ENCODE measurements at places on chromosomes 6 and 20.

DNA sequence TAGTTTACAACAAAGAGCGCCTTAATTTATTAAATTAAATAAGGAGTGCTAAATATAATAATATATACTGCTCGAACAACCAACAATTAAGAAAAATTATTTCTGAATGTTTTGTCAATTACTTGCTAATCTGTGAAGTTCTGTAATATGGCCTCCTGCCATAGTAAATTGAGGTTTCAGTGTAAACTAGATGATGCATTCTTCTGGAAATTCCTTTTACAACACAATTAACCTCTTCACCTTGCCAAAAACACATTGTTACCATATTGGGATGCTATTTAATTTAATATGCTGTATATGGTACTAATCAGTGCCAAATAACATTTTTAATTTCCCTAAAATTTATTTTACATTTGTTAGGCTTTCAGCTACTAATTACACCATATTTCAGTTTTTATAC is 808.4 kb upstream of the CITED2 start:
- DNase-seq, result no peak

DNA sequence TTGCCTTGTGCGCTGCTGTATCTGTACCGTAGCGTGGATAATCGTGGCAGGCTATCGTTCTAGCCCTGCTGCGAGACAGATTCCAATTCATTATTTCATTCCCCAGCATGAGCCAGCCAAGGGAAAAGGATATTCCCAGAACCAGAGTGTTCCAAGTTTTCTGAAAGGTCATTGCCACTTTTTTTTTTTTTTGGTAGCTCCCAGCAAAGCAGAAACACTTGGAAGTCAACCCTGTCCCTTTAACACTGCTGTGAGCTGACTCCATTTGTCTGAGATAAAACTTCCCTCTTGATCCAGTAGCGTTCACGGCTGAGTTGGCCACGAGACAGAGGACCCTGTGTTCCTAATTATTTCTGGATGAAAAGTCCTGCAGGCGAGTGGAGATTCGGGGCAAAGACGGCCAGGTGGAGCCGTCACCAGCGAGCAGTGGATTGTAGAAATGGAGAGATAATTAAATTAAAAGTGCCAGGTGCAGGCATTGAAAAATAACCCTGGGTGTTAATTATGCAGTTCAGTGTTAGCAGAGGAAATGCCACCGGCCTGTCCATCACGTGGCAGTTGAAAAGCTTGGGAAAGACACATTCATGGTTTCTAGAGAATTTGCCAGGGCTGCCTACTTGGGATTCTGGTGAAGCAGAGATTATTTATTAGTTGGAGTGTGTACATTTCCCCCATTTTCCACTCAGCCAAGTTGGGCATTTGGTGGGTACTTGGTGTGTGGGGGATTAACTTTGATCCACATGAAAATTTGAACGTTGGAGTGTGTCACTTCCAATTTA is 164.2 kb downstream of the SLC24A3 start:
- no peak for DNase-seq

GRCh38 chr20:48782901-48783308 is 44.9 kb downstream of the PREX1 start:
- DNase-seq, result no peak

GRCh38 chr6:140271759-140272377 is 897.4 kb upstream of the CITED2 start:
- DNase-seq, result no peak

DNA sequence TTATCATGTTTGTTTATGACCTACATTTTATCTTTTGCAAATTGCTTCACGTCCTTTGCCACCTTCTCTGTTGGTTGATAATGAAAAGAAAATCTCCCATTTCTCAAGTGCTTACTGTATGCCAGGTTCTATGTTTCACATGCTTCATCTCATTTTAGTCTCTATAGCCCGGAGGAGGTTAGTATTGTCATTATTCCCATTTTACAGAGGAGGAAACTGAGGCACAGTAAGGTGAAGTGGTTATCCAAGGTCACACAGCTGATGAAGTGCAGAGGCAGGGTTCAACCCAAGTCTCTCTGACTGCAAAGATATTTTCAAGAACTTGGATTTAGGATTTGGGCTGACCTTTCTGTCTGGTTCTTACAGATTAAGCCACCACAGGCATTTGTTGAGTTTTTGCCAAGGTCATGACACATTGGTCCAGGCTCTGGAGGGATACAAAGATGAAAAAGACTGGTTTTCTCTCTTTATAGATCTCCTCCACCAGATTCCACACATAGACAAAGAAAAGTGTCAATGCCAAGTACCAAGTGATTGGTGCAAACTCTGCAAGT is 20.6 kb downstream of the CNBD2 start:
- DNase-seq, result no peak

DNA sequence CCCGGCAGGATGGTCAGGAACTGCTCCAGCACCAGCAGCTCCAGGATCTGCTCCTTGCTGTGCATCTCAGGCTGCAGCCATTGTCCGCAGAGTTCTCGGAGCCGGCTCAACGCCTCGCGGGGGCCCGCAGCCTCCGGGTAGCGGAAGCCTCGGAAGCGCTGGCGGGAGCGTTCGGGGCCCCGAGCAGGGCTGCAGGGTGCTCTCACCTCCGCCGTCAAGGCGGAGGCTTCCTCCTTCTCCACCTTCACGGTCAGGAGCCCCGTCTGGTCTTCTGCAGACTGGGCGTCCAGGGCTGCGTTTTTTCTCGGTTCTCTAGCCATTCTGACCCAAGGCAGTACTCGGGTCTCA is 434 bp downstream of the ZKSCAN4 start:
- DNase-seq, result no peak

DNA sequence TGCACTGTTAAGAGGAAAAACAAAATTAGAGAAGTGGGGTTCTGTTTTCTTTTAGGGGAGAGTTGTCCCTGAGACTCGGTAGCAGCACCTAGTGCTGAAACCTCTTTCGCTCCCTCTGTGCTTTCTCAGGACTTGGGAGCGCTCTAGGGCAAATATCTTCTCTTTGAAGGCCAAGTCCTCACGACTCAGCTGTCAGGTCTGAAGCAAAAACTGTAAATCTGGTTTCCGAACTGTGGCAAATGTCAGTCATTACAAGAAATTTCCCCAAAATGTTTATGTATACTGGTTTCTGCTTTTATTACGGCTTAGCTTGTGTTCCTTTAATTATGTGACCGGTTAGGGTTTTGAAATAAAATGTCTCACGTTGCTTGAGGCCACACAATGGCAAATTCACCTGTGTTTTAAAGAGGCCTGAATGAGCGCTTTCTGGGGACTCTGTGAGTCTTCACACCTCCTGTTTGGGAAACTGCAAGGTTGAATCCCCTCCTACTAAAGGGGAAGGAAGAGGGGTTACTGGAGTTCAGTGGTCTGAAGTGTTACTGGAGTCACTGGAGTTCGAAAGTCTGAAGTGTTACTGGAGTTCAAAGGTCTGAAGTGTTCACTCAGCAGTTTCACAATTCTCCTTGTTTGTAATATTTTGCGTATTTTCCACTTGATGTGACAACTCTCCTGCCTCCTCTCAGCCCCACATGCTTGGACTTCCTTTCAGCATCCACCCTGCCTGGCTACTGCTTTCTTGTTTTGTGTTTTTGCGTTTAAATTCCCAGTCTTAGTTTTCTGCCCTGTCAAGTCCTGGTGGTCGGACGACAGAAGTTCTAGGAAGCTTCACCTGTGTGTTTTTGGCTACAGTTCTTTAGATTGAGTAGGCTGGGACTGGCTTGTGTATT is 1.6 kb downstream of the SMPDL3A start:
- DNase-seq, result no peak

DNA sequence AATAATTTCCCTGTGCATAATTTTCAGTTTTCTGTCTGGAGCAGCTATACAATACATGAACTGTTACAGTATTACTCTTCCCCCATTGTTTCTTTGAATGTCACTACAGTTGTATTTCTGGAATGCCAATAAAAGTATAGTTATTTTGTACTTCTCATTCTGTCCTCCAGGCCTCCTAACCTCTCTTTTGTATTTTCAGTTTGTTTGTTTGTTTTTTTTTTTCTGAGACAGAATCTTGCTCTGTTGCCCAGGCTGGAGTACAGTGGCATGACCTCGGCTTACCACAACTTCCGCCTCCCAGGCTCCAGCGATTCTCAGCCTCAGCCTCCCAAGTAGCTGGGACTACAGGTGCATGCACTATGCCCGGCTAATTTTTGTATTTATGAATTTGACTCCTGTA is 16.8 kb upstream of the ARID1B start:
- DNase-seq, result no peak

GRCh38 chr6:44078827-44079671 is 48.2 kb downstream of the MRPL14 start:
- DNase-seq, result peak; percentile 77

DNA sequence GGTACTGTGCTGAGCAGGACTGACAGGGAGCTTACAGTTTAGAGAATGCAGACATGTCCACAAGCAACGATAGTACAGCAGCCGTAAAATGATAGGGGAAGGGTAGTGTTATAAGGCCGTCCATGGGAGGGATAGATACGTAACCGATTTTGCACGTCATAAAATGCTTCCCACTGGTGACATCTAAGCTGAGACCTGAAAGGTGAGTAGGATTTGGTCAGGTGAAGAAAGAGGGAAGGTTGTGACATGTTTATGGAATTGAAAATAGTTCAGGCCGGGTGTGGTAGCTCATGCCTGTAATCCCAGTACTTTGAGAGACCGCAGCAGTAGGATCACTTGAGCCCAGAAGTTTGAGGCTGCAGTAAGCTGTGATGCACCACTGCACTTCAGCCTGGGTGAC is 25.6 kb downstream of the SNX9 start:
- DNase-seq, result no peak

- no peak for DNase-seq
Observed at GRCh38 chr6:145032562-145033145, 702.7 kb downstream of the EPM2A start.

DNA sequence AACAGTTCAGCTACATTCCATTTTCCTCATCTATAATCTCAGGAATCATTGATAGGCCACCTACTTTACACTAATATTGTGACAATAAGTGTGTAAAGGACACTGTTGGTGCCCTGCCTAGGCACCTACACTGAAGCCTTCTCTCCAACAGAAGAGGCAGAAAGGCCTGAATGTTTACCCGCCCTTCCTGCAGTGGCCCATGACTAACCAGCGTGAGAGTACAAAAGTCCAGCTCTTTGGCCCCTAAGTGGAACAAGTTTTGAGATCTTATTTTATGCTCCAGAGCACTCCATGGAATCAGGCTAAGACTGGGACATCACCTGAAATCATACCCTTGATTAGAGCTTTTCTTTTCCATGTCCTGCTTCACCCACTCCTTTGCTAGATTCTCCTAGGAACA is 359.7 kb downstream of the ARHGAP18 start:
- no peak for DNase-seq

DNA sequence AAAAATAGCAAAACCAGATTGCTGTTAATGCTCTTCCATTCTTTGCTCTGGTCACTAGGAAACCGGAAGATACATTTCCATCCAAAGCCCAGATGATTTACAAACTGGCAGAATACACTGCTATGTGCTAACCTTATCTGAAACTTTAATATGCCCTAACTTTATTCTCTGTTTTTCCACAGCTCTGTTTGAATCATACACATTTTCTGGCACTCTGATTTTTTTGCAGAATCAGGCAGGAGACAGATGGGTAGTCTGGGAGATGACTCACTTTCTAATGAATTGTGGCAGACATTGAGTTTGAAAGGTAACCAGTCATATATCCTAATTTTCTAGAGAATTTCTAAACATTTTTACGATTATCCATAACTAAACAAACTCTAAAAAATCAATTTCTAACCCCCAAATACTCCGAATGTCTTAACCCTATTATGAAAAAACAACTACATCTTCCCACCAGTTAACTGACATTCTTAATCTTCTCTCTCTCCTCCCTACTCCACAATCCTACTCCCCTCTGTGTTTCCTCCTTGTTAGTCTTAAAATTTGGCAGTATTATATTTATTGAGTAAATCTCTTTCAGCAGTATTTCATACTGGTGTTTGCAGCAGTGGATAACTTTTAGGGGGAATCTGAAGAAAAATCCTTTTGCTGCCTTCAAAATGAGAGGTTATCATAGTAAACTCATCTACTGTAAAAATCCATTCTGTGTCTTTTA is 63.5 kb downstream of the MAN1A1 start:
- no peak for DNase-seq

DNA sequence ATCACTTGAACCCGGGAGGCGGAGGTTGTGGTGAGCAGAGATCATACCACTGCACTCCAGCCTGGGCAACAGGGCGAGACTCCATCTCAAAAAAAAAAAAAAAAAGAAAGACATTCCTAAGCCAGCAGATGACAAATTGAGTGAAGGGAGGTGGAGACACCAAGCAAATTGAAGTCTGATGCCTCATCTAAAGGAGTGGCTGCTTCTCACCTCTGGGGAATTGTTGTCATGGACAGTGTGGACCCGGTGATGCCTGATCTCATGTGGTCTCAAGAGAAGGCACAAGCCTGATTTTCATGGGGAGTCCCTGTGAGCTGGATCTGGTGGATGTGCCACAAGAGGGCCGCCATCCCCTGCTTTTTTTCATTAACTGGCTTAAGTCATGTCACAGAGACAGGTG is 272.0 kb downstream of the ZNF217 start:
- no peak for DNase-seq

GRCh38 chr6:10434235-10434634 is 19.4 kb upstream of the TFAP2A start:
- DNase-seq, result no peak

DNA sequence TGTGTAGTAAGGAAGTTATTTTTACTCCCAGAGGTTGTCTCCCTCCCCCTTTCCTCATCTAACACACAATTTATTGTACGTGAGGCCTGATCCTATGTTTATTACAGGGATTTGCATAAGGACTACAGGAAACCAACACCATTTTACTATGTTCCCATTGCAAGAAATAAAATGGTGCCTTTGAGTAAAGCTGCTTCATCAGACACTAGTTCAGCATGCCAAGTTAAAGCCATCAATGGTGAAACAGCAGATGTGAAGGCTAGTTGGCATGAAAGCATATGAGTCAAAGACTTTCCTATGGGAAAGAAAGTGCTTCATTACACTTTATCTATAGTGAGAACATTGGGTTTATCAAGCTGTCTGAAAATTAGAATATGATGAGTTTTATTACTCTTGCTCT is 543.0 kb downstream of the GRIK2 start:
- DNase-seq, result no peak

- DNase-seq, result peak; percentile 87
Observed at GRCh38 chr6:139028658-139029469, at the start of gene ABRACL. Gene ABRACL (plus strand): TSS chr6:139028745. CDS start chr6:139034161, 5,416 bp downstream.

DNA sequence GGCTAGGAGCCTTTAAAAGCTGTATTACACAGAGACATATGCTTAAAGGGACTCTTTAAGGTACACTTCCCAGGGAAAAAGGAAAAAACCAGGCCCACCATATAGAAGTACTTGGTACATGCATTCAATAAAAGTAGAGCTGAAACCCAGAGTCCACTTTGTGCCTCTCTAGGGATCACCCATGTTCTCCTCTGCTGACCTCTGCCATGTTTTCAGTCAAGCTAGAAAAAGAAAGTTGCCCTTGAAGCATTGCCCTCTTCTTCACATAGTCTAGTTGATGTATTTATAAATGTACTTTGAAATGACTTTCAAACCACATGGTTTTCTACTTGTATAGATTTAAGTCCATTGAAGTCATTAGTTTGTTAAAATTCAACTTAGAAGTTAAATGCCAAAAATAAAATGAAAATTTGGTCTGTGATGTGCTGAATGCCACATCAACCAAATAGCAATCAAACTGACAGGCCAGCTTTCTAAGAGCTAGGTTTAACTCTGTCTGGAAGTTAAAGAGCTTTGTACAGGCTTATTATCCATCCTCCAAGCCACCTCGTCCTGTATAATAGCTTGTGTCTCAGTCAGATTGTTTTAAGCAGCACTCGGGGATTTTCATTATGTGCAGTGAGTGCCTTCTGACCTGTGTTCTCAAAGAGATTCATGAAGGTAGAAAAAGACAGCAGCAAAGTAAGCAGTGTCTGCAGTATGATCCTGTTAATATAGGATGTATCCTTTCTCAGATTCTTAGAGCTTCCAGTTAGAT is 238.6 kb upstream of the PLN start:
- DNase-seq, result no peak

All from activated T-cell treated with anti-CD3 and anti-CD28 coated beads, Interleukin-2, amount 50 U/mL, for 24 hours (primary cell).